Mammary epithelial cell (primary cell): ENCODE measurements at places on chromosomes 3 and 15. TPM values are rescaled to one million over a fixed set of nuclear protein-coding genes. Genes with fewer than 3 reads are reported as not detected.

DNA sequence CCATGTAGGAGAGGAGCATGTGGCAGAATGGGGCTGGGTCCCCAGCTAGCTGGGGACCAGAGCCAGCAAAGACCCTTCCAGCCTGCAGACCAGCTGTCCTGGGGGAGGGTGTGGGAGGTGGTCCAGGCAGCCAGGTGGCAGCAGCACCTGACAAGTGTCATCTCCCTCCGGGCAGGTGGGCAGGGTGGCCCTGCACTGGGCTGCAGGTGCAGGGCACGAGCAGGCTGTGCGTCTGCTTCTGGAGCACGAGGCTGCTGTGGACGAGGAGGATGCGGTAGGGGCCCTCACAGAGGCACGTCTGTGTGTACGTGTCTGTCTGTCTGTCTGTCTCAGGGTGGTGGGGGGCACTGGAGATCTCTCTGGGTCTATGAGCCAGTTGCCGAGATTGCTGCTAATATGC is 5.5 kb downstream of the ANKDD1A start:
- no peak for DNase-seq

DNA sequence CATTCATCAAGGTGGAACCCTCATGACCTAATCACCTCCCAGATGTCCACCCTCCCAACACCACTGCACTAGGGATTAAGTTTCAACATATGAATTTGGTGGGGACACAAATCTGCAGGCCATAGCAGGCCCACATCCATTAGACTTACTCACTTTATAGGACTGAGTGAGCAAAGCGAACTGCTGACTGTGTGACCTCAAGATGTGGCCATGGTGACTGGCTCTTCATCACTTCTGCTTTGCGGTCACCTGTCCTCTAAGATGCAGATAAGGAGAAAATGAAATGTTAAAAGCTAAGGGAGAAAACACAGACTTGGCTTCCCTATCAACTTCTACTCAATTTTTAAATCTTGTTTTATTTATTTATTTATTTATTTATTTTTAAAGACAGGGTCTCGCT is 14.5 kb upstream of the DCP1A start:
- no peak for DNase-seq

The DNAH12 gene
- 0.24 TPM in 1 of 2 replicates, not detected in the other for total RNA-seq

The MOBP gene
- not detected for total RNA-seq

DNA sequence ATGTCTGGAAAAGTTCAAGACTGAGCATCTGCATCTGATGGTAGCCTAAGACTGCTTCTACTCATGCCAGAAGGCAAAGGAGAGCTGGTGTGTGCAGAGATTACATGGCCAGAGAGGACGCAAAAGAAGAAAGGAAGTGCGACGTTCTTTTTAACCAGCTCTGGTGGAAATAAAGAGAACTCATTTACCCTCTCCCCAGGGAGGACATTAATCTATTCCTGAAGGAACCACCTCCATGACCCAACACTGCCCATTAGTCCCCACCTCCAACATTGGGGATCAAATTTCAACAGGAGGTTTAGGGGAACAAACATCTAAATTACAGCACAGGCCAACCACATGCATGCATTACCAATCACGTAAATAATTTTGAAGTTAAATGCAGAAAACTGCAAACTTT is 1.5 kb upstream of the NCK1 start:
- DNase-seq: no peak

DNA sequence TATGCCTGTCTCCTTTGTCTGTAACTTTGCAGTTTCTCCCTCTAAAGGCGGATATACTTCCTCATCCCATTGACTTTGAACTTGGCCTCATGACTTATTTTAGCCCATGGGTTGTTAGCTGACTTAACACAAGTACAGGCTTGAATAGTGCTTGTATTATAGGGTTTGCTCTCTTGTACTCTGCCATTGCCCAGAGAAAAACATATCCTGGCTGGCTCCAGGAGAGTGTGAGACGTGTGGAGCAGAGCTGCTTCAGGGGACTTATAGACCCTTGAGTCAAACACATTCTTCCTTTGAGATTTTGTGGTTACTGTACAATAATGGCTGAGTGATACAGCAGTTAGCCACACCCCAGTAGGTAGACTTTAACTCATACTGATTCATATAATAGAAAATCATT is 124.0 kb downstream of the RAP2B start:
- peak; percentile 81 for DNase-seq

DNA sequence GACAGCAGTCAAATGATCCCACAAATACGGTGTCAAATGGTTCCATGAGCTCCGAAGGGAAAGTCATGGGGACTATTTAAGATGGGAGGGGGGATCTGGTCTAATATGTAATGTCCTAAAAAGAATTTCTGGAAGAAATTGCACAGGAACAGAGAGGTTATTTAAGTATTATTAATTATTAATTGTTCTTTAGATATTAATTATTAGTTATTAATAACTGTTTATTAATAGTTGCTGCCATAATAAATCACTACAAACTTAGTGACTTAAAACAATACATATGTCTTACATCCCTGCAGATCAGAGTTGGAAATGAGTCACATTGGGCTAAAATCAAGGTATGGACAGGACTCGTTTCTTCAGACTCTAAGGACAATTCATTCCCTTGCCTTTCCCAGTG is 588.2 kb upstream of the NR2F2 start:
- DNase-seq: no peak

- DNase-seq: peak; percentile 63
Observed at GRCh38 chr3:48194446-48195071, 6.3 kb upstream of the CDC25A start.

DNA sequence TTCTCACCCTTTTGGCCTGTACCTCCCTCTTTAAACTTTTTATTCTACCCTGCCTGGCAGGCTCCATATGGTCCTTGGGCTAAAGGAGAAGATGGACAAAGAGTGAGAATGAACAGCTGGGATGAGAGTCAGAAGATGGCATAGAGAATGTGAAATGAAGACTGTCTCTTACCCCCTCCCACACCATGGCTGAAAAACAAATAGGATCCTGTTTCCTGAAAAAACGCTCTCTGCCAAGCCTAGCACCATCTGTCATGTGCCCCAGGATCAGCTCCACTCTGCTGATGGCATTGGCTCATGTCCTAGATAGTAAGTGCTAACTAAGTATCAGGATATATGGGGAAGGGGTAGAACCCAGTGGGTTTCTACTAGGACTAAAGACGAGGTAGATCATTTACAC is 238.6 kb downstream of the MEX3B start:
- no peak for DNase-seq

GRCh38 chr3:30855400-30856292 is 38.8 kb downstream of the GADL1 start:
- DNase-seq: peak; percentile 9

GRCh38 chr3:20394243-20394642 is 208.2 kb upstream of the SGO1 start:
- no peak for DNase-seq

- no peak for DNase-seq
Observed at GRCh38 chr3:8595695-8596115, 48.9 kb downstream of the SSUH2 start.
